ENCODE measurements at places on chromosomes 1 and 21. TPM values are rescaled to one million over a fixed set of nuclear protein-coding genes. Genes with fewer than 3 reads are reported as not detected.

PTPRF gene
- 75.7 TPM for total RNA-seq

ANGPTL1 gene
- total RNA-seq, result 0.82 TPM

HRNR gene
- total RNA-seq, result not detected

ZNF683 gene
- total RNA-seq, result not detected

ERVH48-1 gene
- 0.09 TPM for total RNA-seq

KIF17 gene
- 1.5 TPM for total RNA-seq

CLCNKB gene
- total RNA-seq, result 0.45 TPM

AMPD1 gene
- not detected for total RNA-seq

S100A14 gene
- total RNA-seq, result not detected

FMOD gene
- total RNA-seq, result 1.6 TPM

MLLT11 gene
- 53.8 TPM for total RNA-seq

RGS13 gene
- total RNA-seq, result not detected

GSTM1 gene
- 5.1 TPM for total RNA-seq

CDC20 gene
- total RNA-seq, result 14.2 TPM

SEMA4A gene
- total RNA-seq, result 12.3 TPM

FMO3 gene
- not detected for total RNA-seq

CFAP126 gene
- 1.4 TPM for total RNA-seq

SERINC2 gene
- 2.8 TPM for total RNA-seq

OR2L2 gene
- 2.1 TPM for total RNA-seq

RHD gene
- 0.64 TPM for total RNA-seq

WDR26 gene
- 91.6 TPM for total RNA-seq

MRPL20 gene
- total RNA-seq, result 31.9 TPM

GBP5 gene
- total RNA-seq, result not detected

MTARC2 gene
- total RNA-seq, result 7.0 TPM

C1orf185 gene
- not detected for total RNA-seq

ACADM gene
- total RNA-seq, result 71.5 TPM

FCRL6 gene
- total RNA-seq, result not detected

FAM72C gene
- total RNA-seq, result 1.4 TPM

RGS18 gene
- 0.82 TPM for total RNA-seq

SPRR2A gene
- not detected for total RNA-seq

CSF3R gene
- total RNA-seq, result 3.4 TPM

MATN1 gene
- 0.36 TPM for total RNA-seq

TLR5 gene
- total RNA-seq, result 3.3 TPM

AMY1B gene
- total RNA-seq, result not detected

MRAP gene
- total RNA-seq, result 1.00 TPM

GJA8 gene
- total RNA-seq, result not detected

MAP10 gene
- total RNA-seq, result 4.4 TPM

RNU5D-1 gene
- not detected for total RNA-seq

C1orf210 gene
- not detected for total RNA-seq

PLA2G2A gene
- total RNA-seq, result not detected

TNFRSF14 gene
- 2.4 TPM for total RNA-seq

PPIH gene
- 19.5 TPM for total RNA-seq

AVPR1B gene
- total RNA-seq, result not detected

RNU1-3 gene
- 40,842 TPM for total RNA-seq

HFM1 gene
- 31.2 TPM for total RNA-seq

PRKAA2 gene
- total RNA-seq, result 23.8 TPM

RXFP4 gene
- total RNA-seq, result not detected

FMO2 gene
- 0.36 TPM for total RNA-seq

CYP2J2 gene
- total RNA-seq, result 0.36 TPM

PYCR2 gene
- 15.6 TPM for total RNA-seq

NEXN gene
- 3.2 TPM for total RNA-seq

OPRD1 gene
- total RNA-seq, result 0.36 TPM

PLCH2 gene
- total RNA-seq, result 13.3 TPM
